GDM1 (cell line): ENCODE measurements at places on chromosomes 5 and 9.

DNA sequence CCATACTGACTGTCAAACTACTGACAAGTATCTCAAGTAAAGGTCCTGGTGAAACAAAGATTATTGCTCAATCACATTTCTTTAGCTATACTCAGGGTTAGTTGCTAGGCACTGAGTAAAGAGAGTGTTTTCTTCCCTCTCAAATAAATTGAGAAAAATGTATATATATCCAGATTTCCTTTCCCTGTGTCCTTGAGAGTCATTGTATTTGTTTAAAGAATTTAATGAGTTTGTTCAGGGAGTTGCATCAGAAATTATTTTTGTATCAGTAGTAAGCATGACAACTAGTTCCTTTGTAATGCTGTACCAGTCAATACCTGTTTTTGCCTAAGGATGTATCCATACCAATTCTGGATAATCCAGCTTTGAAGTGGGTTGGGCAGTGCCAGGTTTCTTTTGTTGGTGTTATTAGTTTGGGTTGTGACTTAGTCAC, 3.2 kb upstream of the ANKHD1 start:
- no peak for DNase-seq

GRCh38 chr5:137782984-137783536, 28.9 kb upstream of the HNRNPA0 start:
- DNase-seq, result no peak

DNA sequence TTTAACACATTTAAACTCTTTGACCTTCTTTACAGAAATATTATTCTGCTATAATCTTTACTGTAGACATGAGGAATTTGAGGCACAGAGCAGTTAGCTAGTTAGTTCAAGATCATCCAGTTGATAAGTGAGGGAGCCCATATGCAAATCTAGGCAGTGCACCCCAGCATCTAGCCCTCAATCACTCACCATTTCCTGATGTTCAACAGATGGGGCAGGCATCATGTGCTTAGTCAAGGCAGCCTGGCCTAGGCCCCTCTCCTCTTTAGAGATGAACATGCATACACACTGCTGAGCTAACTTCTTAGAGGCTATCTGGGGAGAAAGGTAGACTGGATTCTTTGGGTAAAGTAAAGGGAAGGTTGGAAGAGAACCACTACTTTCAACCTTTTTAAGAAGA, 206.8 kb upstream of the SLC24A2 start:
- DNase-seq, result no peak

GRCh38 chr9:79395228-79395627, 176.5 kb upstream of the TLE4 start:
- DNase-seq, result no peak

DNA sequence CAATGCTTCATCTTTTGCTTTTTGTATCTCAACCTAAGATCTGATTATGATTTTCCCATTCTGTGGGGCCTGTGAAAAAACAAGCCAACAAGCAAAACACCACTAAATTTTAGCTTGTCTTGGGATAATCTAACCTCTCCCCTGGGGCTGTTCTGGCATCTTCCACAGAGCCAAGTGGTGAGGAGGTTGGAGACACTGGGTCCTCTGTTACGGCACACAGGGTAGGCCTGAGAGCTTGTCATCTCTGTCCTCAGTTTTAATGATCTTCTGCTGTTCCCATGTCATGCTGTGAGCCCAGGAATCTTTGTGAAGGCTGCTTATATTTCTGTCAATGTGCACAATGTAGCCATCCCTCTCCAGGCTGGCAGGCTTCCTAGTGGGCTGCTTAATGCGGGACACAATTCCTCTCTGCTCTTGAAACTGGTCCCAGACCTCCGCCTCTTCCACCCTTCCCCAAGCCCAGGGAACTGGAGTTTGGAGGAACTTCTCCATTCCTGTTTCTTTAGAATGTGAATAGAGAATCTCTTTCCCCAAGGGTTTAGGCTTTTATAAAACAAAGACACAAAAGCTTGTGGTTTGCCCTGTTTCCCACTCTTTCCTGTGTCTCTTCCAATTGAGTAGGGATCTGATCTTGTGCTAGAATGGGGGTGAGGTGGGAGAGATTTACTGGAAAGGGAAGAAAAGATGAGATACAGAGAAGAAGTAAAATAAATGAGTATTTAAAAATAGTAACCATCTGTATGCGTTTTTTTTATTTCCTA, 30.9 kb upstream of the SEMA6A start:
- DNase-seq, result no peak
